Esophagus squamous epithelium (tissue), 5 donors: ENCODE measurements at places on chromosomes 6 and 20.

DNA sequence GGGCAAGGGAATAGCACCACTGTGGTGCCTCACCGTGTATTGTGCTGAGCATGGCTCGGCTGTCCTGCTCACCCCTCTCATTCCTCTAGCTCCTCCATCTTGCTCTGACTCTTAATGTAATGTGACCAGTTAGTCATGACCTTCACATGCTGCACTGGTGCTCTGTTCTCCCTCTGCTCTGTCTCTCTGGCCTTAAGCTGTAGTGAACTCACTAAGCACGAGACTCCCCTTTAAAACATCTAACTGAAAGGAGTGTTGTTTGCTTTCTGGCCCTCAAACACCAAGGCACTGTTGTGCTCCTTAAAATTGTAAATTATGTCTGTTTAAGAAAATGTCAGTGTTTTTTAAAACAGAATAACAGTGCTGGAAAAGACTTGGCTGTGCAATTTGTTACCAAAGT, 140.4 kb downstream of the HDGFL1 start:
- no peak for DNase-seq

DNA sequence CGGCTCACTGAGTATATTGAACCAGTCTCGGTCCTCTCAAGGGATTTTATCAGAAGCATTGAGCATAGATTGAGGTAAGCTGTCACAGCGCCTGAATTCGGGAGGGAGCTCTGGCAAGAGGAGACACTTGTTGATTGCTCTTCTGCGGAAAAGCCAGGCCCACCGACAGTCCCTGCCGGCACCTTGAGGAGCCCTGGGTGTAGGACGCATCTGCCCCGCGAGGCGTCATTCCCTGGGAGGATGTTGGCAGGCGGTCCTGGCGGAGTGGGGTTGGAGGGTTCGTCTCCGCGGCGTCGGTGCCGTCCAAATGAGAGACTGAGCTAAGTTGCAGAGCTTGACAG, 843 bp downstream of the FBXO9 start:
- no peak for DNase-seq

GRCh38 chr20:51583073-51583472, 40.6 kb upstream of the NFATC2 start:
- no peak for DNase-seq

GRCh38 chr6:79863566-79863965, 83.8 kb downstream of the ELOVL4 start:
- DNase-seq: no peak

DNA sequence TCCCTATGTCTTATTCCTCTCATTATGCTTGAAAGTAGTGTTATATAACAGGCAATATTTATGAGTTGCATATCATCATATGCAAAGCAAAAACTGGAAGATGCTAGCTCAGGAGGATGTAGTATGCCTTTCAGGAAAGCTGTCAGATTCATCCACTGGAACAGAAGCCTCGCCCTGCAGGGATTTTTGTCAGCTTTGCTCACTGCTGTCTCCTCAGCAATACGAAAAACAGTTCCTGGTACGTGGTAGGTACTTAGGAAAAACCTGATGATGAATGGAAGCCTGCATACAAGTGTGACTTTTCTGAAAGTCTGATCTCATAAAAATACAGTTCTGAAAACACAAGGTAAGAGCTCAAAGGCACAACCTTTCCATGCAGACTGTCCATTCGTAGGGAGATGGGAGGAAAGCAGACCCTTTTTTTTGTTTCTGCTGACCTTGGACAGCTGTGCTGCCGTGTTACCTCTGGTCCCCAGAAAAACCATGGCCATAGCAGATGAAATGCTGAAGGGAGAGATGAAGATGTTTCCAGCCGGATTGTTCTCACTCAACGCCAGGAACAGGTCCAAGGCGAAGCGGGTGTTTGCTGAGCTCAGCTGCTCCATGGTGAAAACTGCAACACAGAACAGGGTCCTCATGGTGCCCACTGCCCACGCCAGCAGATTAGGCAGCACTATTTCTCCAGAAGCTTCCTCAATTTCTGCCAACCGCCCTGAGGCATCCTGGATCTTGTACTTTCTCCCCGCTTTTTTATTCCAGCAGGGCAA, 1.5 kb downstream of the SERPINB1 start:
- DNase-seq: no peak

- no peak for DNase-seq
Measured at GRCh38 chr20:1015181-1015580, 13.1 kb upstream of the RSPO4 start.

GRCh38 chr6:97110626-97111025, 172.4 kb downstream of the MMS22L start:
- no peak for DNase-seq

DNA sequence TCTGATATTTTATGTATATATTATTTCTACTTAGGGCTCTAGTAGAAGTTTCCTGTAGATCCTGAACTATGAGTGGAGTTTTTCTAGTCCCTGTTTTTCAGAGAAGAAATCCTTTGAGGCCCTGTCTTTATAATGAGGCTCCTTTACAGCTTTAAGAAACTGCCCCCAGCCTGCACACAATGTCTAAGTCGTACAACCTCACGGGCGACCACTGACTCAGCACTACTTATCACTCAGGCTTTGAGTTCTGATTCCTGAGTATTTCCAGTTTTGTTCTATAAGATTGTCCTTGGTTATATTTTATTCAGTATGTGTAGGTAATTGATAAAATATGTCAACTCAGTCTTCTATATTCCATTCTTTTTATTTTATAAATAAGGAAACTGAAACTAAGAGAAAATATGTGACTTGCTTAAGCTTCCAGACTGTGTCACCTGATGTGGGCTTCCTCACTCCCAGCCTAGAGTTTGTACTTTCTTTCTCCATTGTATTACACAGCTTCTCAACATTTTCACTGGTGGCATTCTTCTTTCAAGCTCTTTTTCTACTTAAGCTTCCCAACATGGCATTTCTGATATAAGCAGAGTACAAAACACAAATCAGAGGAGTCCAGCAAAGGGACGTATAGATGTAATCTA, 167.0 kb downstream of the TBX18 start:
- DNase-seq: no peak

GRCh38 chr20:37977786-37978185, 55.5 kb downstream of the TTI1 start:
- DNase-seq: no peak
